Activated CD8-positive, alpha-beta memory T cell treated with anti-CD3 and anti-CD28 coated beads, Interleukin-2, amount 10 ng/mL, durations not matched to agents 7 days and 5 days (primary cell): ENCODE measurements at places on chromosomes 6 and 20. TPM values are rescaled to one million over a fixed set of nuclear protein-coding genes. Genes with fewer than 3 reads are reported as not detected.

SSTR4 gene
- not detected for total RNA-seq

DNA sequence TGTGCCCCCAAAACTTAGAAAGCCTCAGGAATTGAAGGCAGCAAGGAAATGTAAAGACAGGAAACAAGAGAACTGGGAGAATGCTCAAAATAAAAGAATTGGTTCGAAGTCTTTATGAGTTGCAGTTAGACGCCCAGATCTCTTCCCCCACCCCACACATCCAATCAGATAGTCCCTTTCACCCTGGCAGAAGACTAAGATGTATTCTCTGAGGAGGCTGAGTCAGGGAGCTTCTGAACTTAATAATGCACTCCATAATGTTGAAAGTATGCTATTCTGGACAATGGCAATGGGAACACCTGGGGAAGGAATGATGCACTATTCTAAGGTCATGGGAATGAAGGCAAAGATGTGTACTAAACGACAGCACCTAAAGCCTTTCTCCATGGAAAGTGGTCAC is 173.6 kb downstream of the MTFR2 start:
- DNase-seq, result no peak
- H3K27me3 ChIP-seq, result peaks cover 7% of the 10 kb centered on the region
- no peaks in the 10 kb centered on the region for H3K36me3 ChIP-seq
- no peak overlapping the region for H3K27ac ChIP-seq
- H3K4me3 ChIP-seq, result no peak overlapping the region
- no peaks in the 10 kb centered on the region for H3K4me1 ChIP-seq

DNA sequence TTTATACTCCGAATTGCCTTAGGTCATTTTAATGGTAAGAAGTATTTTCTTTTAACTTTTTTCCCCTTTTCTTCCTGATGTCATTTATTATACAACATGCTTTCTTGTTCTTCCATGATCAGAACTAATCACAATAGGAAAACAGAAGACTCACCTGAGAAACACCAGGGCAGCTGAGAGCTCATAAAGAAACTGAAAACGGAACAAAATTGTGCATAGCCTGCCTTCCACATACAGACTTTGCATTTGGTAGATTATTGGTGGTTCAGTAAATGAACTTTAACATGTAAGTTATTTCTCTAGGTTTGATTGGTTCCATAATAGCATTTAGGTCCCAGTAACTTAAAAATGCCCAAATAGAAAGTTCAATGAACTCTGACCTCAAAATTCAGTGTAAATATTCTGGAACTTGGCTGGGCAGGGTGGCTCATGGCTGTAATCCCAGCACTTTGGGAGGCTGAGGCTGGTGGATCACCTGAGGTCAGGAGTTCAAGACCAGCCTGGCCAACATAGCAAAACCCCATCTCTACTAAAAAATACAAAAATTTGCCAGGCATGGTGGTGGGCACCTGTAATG is 161.1 kb upstream of the DTNBP1 start:
- H3K27ac ChIP-seq, result no peak overlapping the region
- H3K36me3 ChIP-seq, result no peaks in the 10 kb centered on the region
- H3K27me3 ChIP-seq, result peaks cover 38% of the 10 kb centered on the region

DNA sequence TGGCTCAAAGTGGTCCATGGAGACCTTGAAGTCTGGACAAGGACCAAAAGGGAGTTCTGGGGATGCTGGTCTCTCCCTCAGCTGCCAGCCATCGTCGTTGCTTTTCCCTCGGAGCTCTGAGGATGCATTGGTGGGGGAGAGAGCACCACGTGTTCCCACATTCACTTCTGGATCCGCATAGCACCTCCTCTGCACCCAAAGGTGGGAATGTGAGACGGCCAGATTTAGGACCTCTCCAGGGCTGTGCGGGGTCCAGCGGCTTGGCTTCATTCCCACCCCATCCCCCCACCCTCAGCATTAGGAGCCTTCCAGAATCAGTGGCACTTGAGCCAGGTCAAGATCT is 1.1 kb downstream of the EPB41L1 start:
- H3K27ac ChIP-seq, result no peak overlapping the region
- no peak for DNase-seq
- no peak overlapping the region for H3K4me3 ChIP-seq
- no peaks in the 10 kb centered on the region for H3K36me3 ChIP-seq

MOG gene
- total RNA-seq, result not detected

ZCCHC3 gene
- 27.4 TPM for total RNA-seq

DNA sequence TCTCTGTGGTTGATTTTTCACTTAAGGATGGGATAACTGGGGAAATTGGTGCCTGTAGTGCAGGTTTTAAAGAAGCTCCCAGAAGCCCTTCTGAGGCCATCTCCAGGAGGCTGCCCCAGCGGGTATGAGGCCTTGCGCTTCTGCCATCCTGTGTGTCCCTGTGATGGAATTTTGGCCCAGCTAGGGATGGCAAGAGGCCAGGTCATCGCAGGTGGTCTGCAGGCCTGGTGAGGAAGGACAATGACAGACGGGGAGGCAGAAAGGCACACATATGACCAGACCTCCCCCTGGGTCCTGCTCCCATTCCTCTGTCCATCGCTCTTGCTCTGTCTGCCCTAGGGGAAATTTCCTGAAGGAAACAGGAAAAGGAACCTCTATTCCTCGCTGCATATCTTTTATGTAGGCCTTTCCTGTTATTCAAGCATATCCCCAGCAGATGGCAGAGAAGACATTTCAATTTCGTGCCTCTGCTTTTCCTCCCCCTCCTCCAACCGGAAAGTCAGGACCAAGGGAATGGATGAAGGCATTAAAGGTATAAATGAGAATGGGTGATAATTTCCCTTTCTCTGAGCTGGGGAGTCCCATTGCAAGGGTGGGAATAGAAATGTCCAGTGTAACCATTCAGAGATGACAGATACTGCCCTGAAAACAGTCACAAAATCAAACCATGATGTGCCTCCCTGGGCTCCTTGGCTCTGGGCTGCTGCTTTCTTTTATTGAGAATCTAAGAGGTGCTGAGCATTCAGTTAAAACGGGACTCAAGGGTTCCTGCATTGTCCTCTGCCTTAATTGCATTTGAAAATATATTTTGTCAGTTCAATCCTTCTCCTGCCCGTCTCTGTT is 17.6 kb upstream of the HLA-F start:
- H3K27ac ChIP-seq, result no peak overlapping the region
- no peak overlapping the region for H3K4me3 ChIP-seq
- peaks cover 44% of the 10 kb centered on the region for H3K4me1 ChIP-seq
- no peaks in the 10 kb centered on the region for H3K36me3 ChIP-seq

HCRTR2 gene
- not detected for total RNA-seq

ANGPT4 gene
- total RNA-seq, result not detected
